ENCODE measurements at places on chromosomes 16 and 17.

DNA sequence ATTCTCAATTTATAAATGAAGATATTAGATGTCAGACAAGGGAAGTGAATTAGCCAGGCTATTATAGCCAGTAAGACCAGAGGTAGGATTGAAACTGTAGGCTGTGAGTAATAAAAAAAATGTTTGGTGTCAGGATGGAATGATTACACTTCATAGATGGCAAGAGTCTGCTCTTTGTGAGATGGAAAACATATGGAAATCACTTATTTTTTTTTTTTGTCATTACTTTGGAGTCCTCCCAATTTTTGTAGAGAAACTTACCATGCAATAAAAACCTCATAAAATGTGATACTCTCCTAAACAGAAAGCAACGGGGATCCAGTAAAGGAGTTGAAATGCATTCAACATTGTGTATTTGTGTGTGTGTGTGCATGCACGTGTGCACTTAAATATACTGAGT lies 532.7 kb upstream of the CDH8 start:
- no peak overlapping the region for H3K4me3 ChIP-seq
- no peaks in the 10 kb centered on the region for H3K36me3 ChIP-seq
- peak; percentile 75 for DNase-seq
- H3K27me3 ChIP-seq: no peaks in the 10 kb centered on the region

DNA sequence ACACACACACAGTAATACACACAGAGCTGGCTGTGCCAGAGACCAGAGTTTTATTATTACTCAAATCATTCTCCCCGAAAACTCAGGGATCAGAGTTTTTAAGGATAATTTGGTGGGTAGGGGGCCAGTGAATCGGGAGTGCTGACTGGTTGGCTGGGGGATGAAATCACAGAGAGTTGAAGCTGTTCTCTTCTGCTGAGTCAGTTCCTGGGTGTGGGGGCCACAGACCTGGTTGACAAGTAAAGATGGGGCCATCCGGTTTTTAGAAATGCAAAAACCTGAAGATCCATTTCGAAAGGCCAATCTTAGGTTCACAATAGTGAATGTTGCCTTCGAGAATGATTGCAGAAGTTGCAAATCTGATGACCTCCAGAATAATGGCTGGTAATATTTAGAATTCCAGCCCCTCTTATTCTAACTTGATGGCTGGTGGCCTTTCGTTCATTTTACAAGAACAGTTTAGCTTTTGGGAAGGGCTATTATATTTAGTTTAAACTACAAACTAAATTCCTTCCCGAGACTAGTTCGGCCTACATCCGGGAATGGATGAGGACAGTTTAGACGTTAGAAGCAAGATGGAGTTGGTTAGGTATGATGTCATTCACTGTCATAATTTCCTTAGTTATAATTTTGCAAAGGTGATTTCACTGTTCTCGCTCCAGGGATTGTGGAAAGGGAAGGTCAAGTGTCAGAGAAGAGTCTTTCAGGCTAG lies 123.2 kb downstream of the KCNJ18 start:
- no peak overlapping the region for H3K27ac ChIP-seq
- no peaks in the 10 kb centered on the region for H3K4me1 ChIP-seq
- no peaks in the 10 kb centered on the region for H3K27me3 ChIP-seq
- no peak overlapping the region for H3K4me3 ChIP-seq

DNA sequence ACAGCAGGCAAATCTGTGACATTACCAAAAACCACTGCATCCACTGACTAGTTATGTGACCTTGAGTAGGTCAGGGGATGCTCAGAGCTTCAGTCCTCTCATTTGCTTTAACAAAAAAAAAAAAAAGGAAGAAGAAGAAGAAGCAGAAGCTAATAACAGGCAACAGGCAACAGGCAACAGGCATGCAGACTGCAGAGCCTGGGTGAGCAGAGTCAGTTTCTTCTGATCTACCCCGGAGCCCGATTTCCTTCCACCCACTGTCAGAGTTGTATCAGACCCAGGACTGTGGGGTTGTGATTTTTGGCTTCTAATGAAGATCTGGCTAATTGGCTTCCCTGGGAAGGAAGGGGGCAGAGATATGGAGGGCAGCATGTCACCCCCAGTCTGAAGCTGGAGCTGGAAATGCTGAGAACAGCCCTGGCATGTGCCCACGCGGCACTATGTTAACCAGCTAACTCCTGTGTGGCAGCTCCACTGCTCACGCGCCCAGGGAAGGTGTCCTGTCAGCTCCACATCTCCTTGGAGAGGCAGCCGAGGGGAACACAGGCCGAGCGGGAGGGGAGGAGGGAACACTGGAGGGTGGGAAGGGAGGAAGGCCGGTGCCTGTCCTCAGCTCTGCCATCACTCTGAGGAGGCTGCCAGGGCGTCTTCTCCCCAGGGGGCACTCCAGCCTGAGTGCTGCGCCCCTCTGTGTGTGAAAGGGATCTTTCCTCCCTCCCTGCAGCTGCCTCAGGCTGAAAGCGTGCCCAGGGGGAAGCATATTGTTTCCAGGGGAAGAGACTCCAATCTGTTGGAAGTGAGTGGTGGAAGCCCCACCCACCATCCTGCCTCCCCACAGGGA lies 17.6 kb downstream of the SRCIN1 start:
- H3K4me1 ChIP-seq: peaks cover 24% of the 10 kb centered on the region
- H3K4me3 ChIP-seq: no peak overlapping the region

DNA sequence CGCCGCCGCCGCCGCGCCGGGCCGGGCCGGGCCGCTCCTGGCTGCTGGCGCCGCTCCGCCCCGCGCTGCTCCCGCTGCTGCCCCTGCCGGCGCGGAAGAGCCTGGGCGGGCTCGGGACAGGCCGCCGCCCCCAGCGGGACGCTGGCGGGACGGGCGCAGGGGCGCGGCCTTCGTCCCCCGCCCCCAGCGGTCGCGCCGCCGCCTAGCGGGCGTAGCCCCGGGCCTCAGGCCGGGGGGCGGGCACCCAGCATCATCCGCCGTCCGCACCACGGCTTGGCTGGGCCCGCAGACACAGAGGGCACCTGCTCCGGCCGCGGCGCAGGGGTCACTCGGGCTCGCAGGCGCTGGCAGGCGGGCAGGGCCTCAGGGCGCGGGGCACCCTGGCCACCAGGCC lies at the start of gene AMFR:
AMFR (minus strand) TSS at position 107 of the 394 bp plus-strand sequence. CDS start 218 bp downstream, outside the sequence.
- H3K27me3 ChIP-seq: no peaks in the 10 kb centered on the region
- DNase-seq: peak; percentile 93
- H3K36me3 ChIP-seq: peaks cover under 1% of the 10 kb centered on the region
- peak within 1 kb of the TSS; percentile 53 for H3K4me3 ChIP-seq

GRCh38 chr17:7336240-7337175 lies at the start of gene ACAP1:
Gene ACAP1, plus strand, starts transcription at chr17:7336529. Its CDS starts 206 bp downstream, at chr17:7336735.
- H3K4me1 ChIP-seq: peaks cover 11% of the 10 kb centered on the region
- no peaks in the 10 kb centered on the region for H3K36me3 ChIP-seq
- H3K27ac ChIP-seq: no peak within 1 kb of the TSS
- no peak within 1 kb of the TSS for H3K4me3 ChIP-seq
- H3K27me3 ChIP-seq: peaks cover 27% of the 10 kb centered on the region
